Immature natural killer cell (primary cell): ENCODE measurements at places on chromosomes 6 and 20. TPM values are rescaled to one million over a fixed set of nuclear protein-coding genes. Genes with fewer than 3 reads are reported as not detected.

- H3K27ac ChIP-seq = no peak overlapping the region
- no peaks in the 10 kb centered on the region for H3K27me3 ChIP-seq
- H3K4me1 ChIP-seq = no peaks in the 10 kb centered on the region
- H3K36me3 ChIP-seq = no peaks in the 10 kb centered on the region
- no peak overlapping the region for H3K4me3 ChIP-seq
Measured at GRCh38 chr6:117227245-117227962, 38.0 kb upstream of the VGLL2 start.

DNA sequence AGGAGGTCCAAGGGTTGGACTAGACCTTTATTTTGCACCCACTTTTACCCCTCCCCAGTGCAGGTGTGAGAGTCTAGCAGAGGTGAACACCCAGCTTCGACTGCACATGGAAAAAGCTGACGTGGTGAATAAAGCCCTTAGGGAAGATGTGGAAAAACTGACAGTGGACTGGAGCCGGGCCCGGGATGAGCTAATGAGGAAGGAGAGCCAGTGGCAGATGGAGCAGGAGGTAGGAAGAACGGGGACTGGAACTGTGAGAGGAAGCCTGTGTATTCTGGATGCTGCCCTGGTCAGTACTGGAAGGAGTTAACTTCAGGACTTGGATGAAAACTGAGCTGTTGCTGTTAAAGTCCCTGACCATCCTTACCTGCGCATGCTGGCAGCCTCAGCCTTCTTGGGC is 10.6 kb downstream of the CEP250 start:
- no peaks in the 10 kb centered on the region for H3K36me3 ChIP-seq
- no peak for DNase-seq
- H3K27ac ChIP-seq = no peak overlapping the region
- H3K27me3 ChIP-seq = no peaks in the 10 kb centered on the region
- no peak overlapping the region for H3K4me3 ChIP-seq

GRCh38 chr6:68718385-68719073 is 83.4 kb downstream of the ADGRB3 start:
- no peak overlapping the region for H3K4me3 ChIP-seq
- no peak overlapping the region for H3K27ac ChIP-seq

GRCh38 chr6:56143796-56144195 is 103.6 kb downstream of the COL21A1 start:
- H3K27ac ChIP-seq = no peak overlapping the region
- no peaks in the 10 kb centered on the region for H3K36me3 ChIP-seq
- no peak overlapping the region for H3K4me3 ChIP-seq
- H3K27me3 ChIP-seq = no peaks in the 10 kb centered on the region
- DNase-seq = no peak

- H3K36me3 ChIP-seq = peaks cover 5% of the 10 kb centered on the region
- H3K4me1 ChIP-seq = no peaks in the 10 kb centered on the region
- no peak for DNase-seq
- H3K27ac ChIP-seq = no peak overlapping the region
Measured at GRCh38 chr6:36160147-36160760, 29.9 kb downstream of the MAPK13 start.

- H3K36me3 ChIP-seq = no peaks in the 10 kb centered on the region
- no peaks in the 10 kb centered on the region for H3K4me1 ChIP-seq
- no peak overlapping the region for H3K4me3 ChIP-seq
- H3K27ac ChIP-seq = no peak overlapping the region
- H3K27me3 ChIP-seq = no peaks in the 10 kb centered on the region
- DNase-seq = no peak
Measured at GRCh38 chr6:103783329-103783728, 1076.4 kb downstream of the HACE1 start.

DNA sequence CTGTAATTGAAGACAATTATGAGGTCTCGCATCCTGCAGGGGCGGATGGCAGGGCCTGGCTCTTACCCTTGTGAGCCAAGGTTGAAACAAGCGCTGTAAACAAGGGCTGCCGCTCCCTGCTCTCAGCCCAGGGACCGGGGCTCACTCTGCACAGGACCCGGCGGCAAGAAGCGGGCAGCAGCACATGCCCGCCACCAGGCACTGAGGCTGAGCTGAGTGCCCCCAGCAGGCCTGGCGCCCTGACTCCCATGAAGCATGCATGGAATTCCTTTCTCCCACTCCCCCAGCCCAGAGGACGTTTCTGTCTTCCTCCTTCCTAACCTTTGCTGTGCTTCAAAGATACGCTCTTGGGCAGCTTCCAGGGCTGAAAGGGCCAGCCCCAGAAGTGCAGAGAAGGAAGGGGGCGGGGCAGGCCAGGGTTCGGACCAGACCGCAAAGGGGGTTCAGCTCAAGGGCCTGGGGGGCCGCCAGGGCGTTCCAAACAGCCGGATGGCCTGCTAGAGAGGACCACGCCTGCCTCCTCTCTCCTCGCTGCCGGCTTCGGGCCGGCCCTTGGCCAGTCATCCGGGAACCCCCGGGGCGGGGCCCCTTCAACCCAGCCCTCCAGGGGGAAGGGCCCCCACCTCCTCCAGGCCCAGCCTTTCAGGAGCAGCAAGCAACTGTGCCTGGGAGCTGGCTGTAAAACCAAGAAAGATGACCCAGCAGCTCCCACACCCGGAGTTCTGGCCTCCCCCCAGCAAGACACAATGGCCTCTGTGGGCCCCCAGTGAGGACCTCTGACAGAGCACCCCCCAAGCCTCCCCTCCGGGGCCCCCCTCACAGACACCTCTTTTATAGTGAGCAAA is 109.9 kb downstream of the NOL4L start:
- no peaks in the 10 kb centered on the region for H3K36me3 ChIP-seq
- H3K27ac ChIP-seq = peak overlapping the region; percentile 86
- peaks cover 68% of the 10 kb centered on the region for H3K4me1 ChIP-seq
- H3K4me3 ChIP-seq = peak overlapping the region; percentile 66

- H3K4me1 ChIP-seq = peaks cover 3% of the 10 kb centered on the region
- no peak overlapping the region for H3K27ac ChIP-seq
- no peaks in the 10 kb centered on the region for H3K36me3 ChIP-seq
- no peak for DNase-seq
- no peak overlapping the region for H3K4me3 ChIP-seq
Measured at GRCh38 chr6:105785066-105785811, 300.9 kb upstream of the PRDM1 start.

SPDEF gene
- polyA plus RNA-seq = not detected

ENPP1 gene
- polyA plus RNA-seq = 1.3 TPM

ZNF391 gene
- 2.0 TPM for polyA plus RNA-seq

PRDM13 gene
- not detected for polyA plus RNA-seq

SLC13A3 gene
- 0.26 TPM for polyA plus RNA-seq

GRCh38 chr6:150770637-150771036 is 94.9 kb upstream of the MTHFD1L start:
- no peak overlapping the region for H3K27ac ChIP-seq
- H3K27me3 ChIP-seq = no peaks in the 10 kb centered on the region
- no peaks in the 10 kb centered on the region for H3K36me3 ChIP-seq
- H3K4me3 ChIP-seq = no peak overlapping the region

- no peak for DNase-seq
- H3K27me3 ChIP-seq = no peaks in the 10 kb centered on the region
- no peak overlapping the region for H3K4me3 ChIP-seq
- H3K27ac ChIP-seq = no peak overlapping the region
Measured at GRCh38 chr6:186340-186965, 105.8 kb upstream of the DUSP22 start.

DNA sequence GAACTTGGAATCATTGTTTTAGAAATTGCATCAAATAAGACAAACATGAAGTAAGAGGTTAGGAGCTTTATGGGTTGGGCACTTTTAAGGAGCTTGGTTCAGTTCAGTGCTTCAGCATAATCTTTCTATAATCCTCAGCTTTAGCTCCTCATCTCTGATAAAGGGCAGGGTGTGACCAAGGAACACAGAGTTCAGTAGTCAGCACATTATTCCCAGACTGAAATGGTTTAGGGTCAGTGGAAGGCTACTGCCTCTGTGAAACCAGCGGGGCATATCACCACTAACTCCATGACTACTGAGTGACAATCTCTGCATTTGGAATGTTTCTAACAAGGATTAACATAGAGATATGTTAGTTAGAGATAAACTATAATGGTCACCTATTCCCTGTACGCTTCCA is 36.9 kb downstream of the CRYBG1 start:
- no peaks in the 10 kb centered on the region for H3K36me3 ChIP-seq
- no peak overlapping the region for H3K4me3 ChIP-seq
- DNase-seq = no peak
- no peaks in the 10 kb centered on the region for H3K27me3 ChIP-seq
- no peak overlapping the region for H3K27ac ChIP-seq
